HFFc6 (cell line): ENCODE measurements at places on chromosomes 2 and 18.

GRCh38 chr2:216034065-216034464, 20.7 kb upstream of the MREG start:
- peak; percentile 61 for DNase-seq

- DNase-seq, result no peak
These were observed 54.6 kb downstream of the GREB1 start for GRCh38 chr2:11588228-11589110.

GRCh38 chr2:9033385-9034168, 30.1 kb upstream of the MBOAT2 start:
- no peak for DNase-seq

DNA sequence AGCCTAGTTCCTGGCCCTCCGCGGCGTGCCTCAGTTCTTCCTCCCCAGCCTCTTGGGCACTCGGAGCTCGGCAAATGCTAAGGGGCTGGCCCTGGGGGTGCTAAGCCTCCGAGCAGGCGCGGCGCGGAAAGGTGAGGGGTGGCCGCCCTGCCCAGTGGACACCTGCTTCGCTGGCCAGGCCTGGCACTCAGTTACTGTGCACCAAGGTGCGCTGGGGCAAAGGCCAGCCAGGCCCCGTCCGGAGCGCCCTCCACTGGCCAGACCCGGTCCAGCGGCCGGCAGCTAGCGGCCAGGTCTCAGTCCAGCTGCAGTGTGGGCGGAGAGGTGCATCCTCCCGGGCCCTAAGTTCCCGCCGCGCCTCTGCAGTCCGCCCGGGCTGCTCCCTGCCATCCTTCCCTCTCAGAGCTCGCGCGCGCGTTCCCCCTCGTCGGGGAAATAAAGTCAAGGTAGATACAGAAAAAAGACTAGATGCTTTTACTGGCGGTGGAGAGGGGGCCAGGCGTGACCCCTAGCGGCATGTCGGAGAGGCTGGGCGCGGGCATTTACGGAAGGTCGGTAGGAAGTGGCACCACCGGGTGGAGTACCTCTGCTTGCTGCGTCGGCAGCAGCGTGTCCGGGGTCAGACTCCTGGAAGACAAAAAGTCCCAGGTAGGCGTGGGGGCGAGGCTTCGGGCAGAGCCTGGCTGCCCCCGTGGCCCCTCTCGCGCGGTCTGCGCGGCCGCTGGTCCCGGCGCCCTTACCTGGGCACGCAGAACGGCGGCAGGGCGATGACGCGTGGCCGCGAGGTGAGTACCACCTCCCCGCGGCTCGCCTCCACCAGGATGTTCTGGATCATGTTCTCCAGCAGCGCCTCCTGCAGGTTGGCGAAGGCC, 9.4 kb upstream of the CRYBA2 start:
- DNase-seq, result no peak

GRCh38 chr18:45863469-45863868, 38.0 kb downstream of the SIGLEC15 start:
- no peak for DNase-seq

GRCh38 chr18:3463051-3463450, 13.1 kb downstream of the TGIF1 start:
- peak; percentile 43 for DNase-seq

DNA sequence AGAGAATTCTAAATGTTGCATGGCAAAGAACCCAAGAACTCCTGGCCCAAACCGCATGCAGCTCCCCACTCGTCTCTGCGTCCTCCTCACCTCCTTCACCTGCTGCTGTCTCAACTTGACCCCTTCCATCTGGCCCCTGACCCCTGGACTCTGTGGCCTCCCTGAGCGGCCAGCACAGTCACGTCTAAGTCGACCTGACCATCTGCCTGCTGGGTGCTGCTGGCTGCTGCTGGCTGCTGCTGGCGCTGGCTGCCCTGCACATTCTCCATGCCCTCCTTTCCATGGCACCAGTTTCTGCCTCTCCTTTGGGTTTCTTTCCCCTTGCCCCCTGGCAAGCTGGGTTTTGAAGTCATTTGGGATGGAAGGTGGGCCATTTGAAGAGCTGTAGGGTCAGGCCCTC, 30.1 kb upstream of the ASB1 start:
- DNase-seq, result no peak

- peak; percentile 61 for DNase-seq
These were observed 128.5 kb downstream of the ARL6IP6 start for GRCh38 chr2:152846697-152847470.

GRCh38 chr2:1591978-1592907, 152.1 kb downstream of the PXDN start:
- DNase-seq, result no peak

DNA sequence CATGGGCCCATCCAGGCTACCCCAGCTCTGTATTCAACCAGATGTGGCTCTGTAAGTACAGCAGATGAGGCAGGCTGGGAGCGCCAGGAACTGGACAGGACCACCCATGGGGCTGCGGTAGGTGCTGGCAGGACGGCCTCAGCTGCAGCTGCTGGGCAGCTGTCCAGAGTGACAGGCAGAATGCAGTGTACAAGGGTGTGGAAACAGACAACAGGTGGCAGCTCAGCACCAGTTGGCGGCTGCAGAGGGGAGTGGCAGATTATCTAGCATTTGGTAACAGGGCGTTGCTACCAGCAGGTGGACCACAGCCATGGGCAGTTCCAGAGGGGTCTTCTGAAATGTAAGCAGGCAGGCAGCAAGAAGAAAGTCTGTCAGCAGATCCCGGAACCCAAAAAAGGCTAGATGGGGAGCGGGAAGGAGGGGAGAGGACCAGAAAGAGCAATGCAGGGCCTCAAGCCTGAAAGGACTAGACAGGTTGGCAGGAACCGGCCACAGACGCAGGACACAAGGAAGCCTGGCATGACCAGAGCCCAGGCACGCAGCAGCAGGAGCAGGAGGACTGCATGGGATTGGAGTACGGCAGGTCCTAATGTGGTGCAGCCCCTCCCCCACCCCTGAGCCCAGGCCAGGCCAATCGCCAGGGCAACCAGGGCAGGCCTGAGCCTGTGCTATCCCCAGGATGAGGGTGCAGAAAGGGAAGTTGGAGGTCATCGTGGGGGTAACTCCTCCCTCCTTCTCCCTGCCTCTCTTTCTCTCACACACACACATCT, 24.7 kb downstream of the PKDCC start:
- DNase-seq, result no peak

DNA sequence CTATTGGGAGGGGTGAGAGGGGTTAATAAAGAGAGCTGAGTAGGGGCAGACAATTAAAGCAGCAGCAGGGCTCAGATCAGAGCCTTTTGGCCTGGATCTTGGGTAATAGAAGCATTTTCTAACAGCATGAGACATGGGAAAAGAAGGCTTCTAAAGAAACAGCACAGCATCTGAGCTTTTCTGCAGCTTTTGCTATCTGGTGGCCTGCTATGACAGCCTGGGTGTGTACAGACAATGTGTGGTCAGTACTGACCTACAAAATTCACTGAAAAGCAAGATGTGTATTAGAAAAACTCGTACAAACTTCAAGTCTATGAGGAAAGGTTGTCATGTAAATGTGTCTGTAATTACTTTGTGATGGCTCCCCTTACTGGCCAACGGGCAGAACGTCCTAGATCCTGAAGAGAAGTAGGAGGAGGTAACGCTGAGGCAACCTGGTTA, 95.6 kb downstream of the GALNT3 start:
- DNase-seq, result peak; percentile 6

GRCh38 chr18:34938090-34938489, 103.1 kb upstream of the MAPRE2 start:
- no peak for DNase-seq

GRCh38 chr2:241992753-241993152, 123.2 kb downstream of the RTP5 start:
- no peak for DNase-seq

DNA sequence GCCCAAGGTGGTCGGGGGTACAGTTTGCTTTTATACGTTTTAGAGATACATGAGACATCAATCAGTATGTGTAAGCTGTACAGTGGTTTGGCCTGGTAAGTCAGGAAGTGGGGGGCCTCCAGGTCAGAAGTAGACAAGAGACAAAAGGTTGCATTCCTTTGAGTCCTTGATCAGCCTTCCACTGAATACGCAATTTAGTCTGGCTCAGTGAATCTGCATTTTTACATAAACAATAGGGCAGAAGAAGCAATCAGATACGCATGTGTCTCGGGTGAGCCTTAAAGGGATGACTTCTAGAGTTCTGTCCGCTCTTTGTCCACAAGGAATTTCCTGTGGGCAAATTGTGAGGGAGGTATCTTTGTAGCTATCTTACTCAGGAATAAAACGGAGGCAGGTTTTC, 87.2 kb downstream of the SOWAHC start:
- no peak for DNase-seq

GRCh38 chr2:36366491-36367120, 11.0 kb downstream of the CRIM1 start:
- no peak for DNase-seq

GRCh38 chr2:58616961-58617360, 375.8 kb upstream of the FANCL start:
- DNase-seq, result no peak

GRCh38 chr2:239263669-239264491, 136.9 kb downstream of the HDAC4 start:
- DNase-seq, result no peak

DNA sequence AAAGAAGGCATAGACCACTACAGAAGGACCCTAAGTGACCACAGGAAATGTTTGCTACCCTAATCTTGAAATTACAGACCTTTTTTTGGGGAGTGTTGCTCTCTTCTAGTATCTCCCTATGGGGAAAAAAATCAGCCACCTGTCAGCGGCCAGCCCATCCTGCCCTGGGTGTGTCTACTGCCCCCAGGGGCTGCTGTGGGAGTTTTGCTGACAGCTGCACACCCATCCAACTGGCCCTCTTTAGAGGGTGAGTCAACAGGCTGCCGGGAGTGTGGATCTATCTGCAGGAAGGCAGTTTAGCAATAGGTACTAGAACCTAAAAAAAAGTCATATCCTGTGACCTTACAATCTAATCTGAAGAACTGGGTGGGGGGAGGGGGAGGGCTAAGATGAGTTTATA, 796 bp upstream of the DYSF start:
- DNase-seq, result peak; percentile 18

DNA sequence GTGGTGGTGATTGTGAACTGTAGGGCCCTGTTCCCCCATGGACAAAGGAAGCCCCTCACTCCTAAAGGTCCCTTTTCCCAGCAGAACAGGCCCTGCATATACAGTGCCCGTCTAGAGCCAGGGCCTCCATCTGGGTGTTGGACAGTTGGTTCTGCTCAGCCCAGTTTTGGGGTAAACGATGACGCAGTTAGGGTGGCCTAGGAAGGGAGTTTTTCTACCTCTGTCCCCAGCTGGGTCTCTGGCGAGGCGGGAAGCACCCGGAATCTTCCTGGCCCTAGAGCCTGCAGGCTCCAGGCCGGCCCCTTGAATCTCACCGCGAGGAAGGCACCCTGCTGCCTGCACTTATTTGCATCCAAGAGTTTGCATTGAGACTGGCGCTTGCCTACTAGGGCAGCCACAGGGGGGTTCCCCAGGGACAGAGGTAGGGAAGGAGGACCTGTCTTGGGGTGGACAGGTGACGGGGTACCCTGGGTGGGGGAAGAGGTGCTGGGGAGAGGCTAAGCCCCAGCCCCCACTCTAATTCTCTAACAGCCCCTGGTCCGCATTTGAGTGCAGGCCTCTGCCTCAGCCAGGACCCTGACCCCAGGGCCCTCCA, 529 bp upstream of the MTA3 start:
- DNase-seq, result no peak

GRCh38 chr18:68574311-68574710, 140.6 kb downstream of the TMX3 start:
- no peak for DNase-seq

DNA sequence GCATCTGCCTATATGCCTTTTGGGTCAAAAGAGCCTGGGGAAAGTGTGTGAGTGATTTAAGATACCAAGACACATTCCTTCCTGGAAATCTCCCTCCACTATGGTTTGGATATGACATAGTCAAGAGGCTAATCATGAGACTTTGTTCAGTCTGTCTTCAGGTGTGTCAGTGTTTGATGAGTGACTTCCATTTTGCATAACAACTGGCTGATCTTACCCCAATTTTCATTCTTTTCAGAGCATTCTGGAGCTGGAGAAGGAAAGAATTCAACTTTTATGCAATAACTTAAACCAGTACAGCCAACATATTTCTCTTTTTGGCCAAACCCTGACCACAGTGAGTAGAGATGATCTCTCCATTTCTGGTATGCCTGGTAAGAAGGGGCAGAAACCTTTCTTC, 39.4 kb downstream of the SPC25 start:
- DNase-seq, result no peak

GRCh38 chr2:223929571-223930102, 15.5 kb downstream of the WDFY1 start:
- no peak for DNase-seq

DNA sequence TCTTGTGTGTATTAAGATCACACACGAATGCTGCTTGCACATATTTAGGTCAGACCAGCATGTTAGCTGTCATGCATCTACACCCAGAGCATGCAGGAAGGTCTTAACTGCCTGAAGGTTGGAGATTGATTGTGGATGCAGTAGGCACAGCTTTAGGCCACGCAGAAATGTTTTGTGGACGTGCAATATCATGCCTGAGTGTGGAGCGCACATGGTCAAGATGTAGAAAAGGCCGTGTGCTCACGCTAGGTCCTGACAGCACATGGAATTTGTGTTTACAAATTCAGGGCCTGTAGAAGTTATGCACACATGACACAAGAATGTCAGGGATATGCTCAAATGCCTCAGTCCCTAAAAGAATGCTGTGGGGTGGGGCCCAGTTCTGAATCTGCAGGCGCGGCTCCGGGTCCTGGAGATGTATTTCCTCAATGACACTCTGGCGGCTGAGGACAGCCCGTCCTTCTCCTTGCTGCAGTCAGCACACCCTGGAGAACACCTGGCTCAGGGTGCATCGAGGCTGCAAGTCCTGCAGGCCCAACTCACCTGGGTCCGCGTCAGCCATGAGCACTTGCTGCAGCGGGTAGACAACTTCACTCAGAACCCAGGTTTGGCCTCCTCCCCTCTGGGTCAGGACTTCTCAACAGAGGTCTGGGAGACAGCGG, 27.9 kb downstream of the MARCO start:
- DNase-seq, result no peak

GRCh38 chr2:54457323-54458023, 1.3 kb downstream of the SPTBN1 start:
- DNase-seq, result no peak
